ENCODE measurements at places on chromosomes 12 and 14.

DNA sequence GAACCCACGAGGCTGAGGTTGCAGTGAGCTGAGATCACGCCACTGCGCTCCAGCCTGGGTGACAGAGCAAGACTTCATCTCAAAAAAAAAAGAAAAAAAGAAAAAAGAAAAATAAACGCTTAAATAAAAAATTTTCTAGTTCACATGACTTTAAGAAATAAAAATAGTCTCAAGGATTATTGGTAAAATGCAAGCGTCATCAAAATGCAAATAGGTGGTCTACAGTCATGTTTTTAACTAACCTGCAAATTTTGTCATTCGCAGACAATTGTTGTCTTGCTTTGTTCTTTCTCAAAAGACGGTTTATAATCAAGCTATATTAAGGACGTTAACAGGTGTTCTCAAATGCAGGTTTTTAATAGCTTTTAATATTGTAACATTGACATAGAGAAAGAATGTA, 22.4 kb downstream of the TXNRD1 start:
- no peak for DNase-seq

DNA sequence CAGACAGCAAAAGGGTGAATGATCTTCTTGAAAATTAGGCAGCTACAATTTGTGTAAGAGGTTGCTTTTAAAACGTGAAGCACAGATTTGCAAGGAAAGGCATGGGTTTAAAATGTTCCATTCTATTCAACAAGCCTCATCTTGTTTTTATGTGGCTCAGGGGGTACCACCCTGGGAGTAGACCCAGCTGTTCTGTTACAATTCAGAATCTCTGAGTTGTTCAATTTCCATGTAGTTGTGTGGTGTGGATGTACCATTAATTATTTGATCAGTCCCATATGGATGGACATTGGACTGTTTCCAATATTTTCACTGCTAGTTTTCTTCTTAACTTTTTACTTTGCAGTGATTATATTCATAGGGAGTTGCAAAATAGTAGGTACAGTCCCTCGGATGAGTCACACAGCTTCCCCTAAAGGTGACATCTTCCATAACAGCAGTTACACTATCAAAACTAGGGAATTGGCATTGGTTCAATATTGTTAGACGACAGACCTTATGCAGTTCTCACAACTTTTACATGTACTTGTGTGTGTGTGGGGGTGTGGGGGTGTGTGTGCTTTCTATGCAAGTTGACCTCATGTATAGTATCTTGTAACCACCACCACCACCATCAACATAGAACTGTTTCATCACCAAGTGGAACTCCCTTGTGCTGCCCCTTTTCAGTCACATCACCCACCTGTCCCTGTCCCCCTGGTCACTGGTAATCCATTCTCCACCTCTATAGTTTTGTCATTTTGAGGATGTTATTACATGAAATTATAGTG, 59.0 kb upstream of the CAPRIN2 start:
- DNase-seq: no peak

DNA sequence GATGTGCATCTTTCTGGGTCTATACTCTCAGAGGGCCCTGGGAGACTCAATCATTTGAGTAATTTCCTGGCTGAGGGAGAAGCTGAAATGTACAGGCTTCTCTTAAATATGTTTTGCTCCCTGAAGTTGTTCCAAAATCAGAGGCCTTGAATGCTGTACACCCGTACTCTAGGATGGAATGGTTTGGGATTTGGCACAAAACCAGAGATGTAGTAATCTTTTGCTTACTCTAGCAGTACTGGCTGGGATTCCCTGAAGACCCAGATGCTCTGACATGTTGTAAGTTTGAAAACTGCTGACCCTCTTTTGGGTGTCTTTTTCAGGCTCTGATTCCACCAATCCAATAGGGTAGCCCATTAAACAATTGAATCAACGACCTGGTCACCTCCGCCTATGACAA, 10.4 kb downstream of the ACACB start:
- DNase-seq: no peak

DNA sequence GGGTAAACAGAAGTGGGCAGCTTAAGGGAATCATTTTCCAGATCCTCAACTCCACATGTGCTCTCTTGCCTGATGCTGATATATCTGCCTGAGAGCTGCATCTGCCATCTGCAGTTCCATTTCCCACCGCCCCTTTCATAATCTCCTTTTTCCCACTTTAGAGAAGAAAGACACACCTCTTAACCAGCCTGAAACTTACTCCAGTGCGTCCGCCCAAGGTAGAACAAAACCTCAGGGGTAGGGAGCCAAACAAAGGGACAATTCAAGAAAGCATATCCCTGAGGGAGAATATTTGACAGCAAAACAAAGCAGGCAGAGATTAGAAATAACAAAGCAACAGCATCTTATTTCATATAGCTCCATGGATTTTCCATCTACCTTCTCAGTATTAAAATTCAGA, 4.3 kb downstream of the MDM1 start:
- DNase-seq: no peak

DNA sequence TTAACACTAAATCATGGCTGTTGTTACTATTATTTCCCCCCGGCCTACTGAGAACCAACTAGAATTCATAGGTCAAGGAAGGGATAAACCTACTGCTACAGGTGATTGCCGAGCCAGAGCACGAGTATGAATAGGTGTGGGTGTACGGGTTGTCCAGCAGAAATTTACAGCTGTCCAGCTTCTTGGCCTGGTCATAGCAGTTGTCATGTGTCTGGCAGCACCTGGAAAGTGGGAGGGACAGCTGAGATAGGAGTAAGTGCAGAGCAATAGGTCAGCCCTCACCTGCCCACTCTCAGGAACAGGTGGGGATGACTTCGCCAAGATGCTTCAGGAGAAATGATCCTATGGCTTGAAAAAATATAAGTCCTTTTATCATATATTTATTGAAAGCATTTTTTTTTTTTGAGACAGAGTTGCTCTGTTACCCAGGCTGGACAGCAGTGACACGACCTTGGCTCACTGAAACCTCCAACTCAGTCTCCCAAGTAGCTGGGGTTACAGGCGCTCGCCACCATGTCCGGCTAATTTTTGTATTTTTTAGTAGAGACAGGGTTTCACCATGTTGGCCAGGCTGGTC, 2.6 kb downstream of the PLA2G1B start:
- no peak for DNase-seq

GRCh38 chr14:22070119-22070982, 396.7 kb upstream of the OR4E1 start:
- DNase-seq: no peak

DNA sequence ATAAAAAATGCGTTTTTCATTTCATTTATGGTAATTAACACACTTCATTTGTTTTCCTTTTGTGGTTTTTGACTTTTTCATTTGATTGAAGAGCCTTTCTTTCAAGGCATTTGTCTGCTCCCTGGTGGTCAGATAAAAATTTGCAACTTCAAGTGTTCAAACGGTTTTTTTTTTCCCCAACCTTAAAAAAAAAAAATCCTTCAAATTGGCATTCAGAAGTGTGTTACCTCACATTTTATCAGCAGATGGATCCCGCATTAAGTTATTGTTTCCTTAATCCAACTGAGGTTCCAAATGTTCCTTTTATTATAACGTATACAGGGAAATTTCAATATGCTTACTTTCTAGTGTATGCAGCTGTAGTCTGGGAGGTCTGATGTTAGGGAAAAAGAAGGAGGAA, 47.2 kb downstream of the MYF5 start:
- DNase-seq: no peak

- DNase-seq: no peak
Observed at GRCh38 chr12:112096070-112096469, 12.5 kb downstream of the NAA25 start.

DNA sequence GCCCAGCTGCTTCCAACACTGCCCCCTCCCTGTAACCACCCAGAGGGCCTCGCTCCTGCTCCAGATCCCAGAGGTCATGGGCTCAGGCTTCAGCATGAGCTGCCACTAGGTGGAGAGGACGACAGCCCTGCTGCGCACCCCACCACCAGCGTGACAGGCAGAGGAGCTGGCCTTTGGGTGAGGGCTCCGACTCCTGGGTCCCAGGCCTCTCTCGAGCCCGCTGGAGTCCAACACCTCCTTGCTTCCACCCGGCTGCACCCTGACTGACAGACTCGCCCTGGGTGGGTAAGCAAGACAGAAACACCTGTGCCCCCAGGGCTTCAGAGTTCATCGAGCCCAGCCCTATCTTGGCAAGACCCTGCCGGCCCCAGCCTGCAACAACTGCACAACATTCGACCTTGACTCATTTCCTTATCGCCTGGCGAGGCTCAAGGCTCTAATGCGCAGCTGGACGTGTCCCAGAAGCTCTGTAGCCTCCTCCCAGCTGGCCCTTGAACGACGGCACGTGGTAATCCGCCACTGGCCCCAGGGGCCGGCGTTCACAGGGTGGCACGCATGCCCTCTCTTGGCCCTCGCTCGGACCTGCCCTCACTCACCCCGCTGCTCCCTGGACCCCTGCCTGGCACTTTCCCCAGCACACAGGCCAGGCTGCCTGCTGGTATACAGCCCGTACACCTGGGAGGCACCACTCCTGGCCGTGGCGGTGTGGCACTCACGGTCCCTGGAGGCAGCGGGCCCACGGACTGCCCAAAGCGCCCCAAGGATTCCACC, 28.0 kb downstream of the VPS37B start:
- DNase-seq: no peak

GRCh38 chr14:93960108-93960475, 16.3 kb downstream of the ASB2 start:
- no peak for DNase-seq

DNA sequence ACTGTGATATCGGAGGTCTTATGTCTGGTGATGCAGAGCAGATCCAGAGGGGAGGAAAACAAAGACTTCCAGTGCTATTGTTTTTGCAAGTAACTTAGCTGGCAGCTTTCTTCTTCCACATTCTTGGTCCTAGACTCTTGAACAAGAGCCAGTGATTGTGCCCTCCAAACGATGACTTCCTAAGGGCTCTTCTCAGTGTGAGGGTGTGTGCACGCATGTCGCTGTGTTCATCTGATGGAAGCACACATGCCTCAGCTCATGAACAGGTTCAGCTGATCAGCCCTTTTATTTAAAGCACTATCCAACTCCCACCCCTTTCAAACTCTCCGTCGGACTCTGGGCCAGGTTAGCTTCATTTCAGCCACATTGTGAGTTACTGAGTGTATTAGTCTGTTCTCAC, 59.5 kb downstream of the SMOC1 start:
- DNase-seq: no peak

DNA sequence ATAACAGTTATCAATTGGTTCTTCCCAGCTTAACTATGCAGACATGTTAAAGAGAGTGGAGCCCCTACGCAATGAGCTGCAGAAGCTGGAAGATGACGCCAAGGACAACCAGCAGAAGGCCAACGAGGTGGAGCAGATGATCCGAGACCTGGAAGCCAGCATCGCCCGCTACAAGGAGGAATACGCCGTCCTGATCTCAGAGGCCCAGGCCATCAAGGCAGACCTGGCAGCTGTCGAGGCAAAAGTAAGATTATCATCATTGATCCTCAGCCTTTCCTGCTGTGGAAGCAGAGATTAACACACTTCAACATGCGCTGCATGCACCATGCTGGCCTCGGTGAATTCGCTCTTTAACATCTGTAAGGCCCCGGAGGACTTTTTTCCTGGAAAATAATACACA, 53.6 kb downstream of the HSP90AA1 start:
- DNase-seq: no peak

DNA sequence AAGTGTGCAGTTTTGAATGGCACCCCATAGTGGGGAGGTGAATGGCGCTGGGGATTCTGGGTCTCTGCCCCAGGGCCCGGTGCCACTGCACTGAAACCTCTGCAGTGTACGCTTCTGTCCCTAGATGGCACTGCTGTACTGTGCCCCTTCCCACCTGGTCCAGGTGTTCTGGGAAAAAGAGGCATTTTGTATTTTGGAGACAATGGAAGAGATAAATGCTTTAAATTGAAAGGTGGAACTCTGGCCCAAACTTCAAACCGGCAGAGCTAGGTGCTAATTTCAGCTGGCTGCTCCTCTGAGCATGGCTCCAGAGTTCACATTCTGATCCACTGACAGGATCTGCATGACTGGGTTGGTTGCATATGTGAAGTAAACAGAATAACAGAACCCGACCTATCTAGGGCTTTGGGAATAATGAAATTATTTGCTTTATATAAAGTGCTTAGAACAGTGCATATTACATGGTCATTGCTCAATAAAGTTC, 52.2 kb downstream of the KRT80 start:
- no peak for DNase-seq

- DNase-seq: no peak
Observed at GRCh38 chr12:116609319-116610114, 50.3 kb downstream of the MAP1LC3B2 start.

DNA sequence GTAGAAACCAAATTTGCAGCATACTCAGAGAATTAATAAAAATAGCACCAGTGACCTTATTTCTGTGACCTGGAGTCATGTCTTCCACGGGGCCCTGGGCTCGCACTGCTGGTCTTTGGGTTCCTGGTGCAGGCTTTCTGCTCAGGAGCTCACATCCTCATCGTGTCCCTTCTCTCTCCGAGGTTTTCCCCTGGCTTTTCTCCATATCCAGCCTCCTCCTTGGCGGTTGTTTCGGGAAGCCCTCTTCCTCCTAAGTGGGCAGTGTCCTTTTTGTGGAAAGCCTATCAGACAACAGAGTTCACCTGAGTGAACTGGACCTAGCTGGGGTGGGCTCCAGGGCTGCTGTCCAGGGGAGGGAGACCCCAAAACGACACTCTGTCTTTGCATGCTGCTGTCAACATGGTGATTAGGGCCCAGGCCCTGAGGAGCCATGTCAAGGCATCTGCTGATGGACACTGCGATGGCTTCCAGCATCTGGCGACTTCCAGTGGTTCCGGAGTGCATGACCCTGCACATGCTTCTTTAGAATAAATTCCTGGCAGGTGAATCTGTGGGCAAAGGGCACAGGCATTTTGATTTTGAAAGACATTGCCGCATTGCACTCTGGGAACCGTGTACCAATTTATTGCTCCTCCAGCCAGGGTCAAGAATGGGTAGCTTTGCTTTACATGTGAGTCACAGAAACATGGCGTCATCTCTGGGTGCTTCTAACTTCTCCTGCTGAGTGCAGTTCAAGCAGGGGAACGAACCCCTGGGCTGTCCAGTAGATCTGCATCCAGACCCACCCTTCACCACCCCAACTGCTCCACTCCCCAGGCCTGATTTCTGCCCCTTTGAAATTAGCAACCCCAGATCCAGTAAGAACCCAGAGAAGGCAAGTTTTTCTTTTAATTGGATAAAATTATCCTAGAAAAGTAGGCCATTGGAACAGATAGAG, 136.8 kb downstream of the ADGRD1 start:
- DNase-seq: no peak

GRCh38 chr14:44490966-44491365, 16.1 kb downstream of the FSCB start:
- no peak for DNase-seq

GRCh38 chr14:76083796-76084765, 67.6 kb upstream of the GPATCH2L start:
- DNase-seq: no peak

DNA sequence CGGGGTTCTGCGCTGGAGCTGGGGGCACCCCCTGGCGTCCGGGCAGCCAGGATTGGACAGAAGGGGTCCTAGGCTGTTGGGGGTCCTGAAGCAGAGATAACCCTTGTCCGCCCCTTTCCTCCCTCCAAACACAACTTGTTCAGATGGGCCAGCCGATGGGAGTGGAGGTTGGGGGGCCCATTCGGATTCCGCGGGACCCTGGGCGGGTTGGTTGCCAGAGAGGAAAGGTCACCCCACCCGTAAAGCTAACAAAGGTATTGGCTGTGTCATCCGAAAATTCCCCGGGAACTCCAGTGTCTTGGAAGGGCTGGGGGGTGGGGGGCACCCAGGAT, 1.3 kb downstream of the FAM222A start:
- no peak for DNase-seq

- no peak for DNase-seq
Observed at GRCh38 chr14:23513005-23513817, 38.4 kb downstream of the ZFHX2 start.

Data from stimulated activated CD4-positive, alpha-beta T cell treated with anti-CD3 and anti-CD28 coated beads, Interleukin-1b, Interleukin-23, amount 100 ng/mL, for 1 hour (primary cell).